ENCODE measurements at places on chromosomes 5 and 9.

DNA sequence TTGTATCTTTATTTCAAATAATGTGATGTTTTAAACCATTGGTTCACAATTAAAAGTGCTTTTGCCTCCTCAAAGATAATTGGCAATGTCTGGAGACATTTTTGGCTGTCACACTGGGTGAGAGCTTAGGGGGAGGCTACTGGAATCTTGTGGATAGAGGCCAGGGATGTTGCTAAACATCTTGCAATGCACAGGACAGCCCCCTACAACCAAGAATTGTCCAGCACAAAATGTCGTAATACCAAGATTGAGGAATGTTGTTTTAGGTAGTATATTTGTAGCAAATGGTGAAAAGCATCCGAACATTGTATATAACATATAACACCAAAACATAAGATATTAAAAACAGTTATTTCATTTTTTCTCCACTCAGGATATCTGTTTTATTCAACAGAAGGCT, 99.8 kb downstream of the SLC44A1 start:
- DNase-seq: no peak

DNA sequence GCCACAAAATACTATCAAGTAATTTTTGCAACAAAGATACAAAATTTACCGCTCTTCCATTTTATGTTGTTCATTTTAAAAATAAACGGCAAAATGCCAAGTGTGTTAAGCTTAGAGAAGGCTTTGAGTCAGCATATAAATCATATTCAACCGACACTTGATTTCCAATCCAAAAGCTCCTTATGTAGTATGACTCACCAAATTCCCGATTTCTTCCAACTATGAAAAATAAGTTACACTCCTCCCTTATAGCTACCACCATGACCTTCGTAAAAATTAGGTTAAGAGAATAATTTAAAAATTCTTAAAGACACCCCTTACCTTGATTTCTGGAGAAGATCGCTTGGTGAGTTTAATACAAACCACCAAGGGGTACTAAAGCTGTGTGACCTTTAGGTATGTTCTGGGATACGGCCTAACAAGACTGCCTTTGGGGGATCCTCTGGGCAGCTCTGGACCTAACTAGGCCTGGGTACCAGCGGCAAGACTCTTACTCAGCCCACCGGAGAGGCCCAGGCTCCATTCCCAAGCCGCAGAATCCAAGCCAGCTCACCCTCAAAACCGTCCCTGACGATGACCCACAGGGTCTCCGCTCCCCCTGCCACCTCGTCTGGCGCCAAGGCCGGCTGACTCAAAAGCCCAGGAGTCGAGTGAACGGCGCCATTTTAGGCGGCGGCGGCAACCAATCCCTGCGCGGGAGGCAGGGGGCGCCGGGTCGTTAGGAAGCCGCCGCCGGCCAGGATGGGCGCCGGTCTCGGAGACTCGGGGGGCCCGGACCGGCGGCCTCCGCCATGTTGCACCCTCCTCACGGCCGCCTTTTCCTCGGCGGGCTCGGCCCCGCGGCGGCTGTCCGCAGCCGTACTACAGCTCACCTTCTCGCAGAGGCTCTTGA, 739 bp downstream of the PPP2CA start:
- no peak for DNase-seq

- DNase-seq: no peak
Measured at GRCh38 chr9:111167341-111167740, 129.1 kb upstream of the LPAR1 start.

DNA sequence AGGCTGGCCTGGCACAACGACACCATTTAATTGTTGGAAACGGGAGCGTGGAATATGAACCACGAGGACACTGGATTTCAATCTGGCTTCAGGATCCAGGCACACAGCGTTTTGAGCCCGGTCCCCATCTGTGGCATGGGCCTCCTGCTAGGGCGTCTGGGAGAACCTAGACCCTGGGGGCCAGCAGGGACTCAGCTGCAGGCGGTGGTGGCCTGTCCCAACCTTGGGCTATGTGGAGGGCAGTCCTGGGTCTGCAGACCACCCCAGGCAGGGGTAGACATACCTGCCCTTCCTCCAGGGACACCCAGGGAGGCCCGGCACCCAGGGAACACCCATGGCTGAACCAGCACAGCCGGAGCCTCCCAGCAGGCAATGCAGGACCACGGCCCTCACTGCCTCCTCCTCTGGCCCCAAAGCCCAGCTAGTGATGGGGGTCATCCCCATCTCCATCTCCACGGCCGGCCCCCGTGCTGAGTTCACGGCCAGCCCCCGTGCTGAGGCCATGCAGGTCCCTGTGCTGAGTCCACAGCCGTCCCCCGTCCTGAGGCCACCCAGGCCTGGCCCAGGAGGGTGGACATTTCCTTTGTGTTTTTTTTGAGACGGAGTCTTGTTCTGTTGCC, 18.5 kb upstream of the UBAC1 start:
- no peak for DNase-seq

GRCh38 chr5:2193142-2193541, 310.4 kb upstream of the IRX4 start:
- DNase-seq: no peak

DNA sequence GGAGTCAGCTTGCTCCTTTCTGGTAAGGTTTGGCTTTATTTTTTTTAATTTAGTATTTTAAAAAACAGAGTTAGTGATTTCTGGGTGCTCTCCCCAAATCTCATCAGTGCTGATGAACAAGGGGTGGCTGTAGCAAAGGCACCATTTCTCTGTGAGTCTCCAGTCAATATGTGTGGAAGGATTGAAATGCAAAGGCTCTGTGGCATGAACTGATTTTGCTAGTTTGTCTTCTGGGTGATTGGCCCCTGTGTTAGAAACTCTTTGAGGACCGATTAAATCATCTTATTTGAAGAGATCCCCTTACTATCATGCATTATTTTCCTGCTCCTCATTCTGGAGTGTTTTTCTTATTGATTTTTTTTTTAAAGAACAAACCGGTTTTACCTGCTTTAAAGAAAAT, 596 bp downstream of the TEK start:
- DNase-seq: no peak

GRCh38 chr9:124830593-124830992, 22.7 kb upstream of the WDR38 start:
- no peak for DNase-seq

- peak; percentile 17 for DNase-seq
Measured at GRCh38 chr9:129382281-129383018, 204.4 kb upstream of the IER5L start.

- no peak for DNase-seq
Measured at GRCh38 chr9:129070696-129071525, 10.0 kb upstream of the DOLPP1 start.

- no peak for DNase-seq
Measured at GRCh38 chr5:157568222-157568621, 7.4 kb downstream of the ADAM19 start.

DNA sequence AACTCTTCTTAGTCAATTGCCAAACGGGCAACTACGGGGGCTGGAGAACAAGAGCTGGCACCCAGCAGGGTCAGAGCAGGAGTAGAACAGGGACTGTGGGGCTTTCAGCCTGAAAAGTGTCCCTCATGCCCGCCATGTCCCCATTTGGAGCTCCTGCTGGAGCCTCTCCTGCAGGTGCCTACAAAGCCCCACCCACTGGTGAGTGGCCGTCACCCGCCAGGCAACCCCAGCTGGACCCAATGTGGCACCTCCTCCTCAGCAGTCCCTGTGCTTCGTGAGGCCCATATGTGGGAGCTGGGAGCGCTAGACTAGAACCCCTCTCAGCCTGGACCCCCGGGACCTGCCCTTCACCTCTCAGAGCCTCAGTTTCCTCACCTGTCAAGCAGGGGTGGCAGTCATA, 40.9 kb downstream of the VAV2 start:
- DNase-seq: no peak

DNA sequence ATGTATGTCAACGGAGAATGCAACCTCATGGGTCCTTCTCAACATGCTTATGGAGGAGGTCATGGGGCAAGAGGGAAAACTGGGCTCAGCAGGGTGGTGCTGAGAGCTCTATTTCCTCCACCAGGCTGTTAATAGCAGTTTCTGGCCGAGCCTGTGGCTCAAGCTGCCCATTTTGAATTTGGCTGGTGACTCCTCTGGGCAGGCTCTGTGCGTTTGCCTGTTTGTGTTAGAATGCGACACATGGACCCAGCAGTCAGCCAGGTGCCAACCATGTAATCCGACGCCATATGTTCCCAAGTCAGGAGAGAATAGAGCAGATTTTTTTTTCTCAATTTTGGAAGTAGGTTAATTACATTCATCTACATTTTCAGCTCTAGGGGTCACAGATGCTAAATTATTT, 387.7 kb upstream of the CLINT1 start:
- DNase-seq: no peak

- DNase-seq: no peak
Measured at GRCh38 chr5:4383102-4383501, 757.0 kb upstream of the ADAMTS16 start.

DNA sequence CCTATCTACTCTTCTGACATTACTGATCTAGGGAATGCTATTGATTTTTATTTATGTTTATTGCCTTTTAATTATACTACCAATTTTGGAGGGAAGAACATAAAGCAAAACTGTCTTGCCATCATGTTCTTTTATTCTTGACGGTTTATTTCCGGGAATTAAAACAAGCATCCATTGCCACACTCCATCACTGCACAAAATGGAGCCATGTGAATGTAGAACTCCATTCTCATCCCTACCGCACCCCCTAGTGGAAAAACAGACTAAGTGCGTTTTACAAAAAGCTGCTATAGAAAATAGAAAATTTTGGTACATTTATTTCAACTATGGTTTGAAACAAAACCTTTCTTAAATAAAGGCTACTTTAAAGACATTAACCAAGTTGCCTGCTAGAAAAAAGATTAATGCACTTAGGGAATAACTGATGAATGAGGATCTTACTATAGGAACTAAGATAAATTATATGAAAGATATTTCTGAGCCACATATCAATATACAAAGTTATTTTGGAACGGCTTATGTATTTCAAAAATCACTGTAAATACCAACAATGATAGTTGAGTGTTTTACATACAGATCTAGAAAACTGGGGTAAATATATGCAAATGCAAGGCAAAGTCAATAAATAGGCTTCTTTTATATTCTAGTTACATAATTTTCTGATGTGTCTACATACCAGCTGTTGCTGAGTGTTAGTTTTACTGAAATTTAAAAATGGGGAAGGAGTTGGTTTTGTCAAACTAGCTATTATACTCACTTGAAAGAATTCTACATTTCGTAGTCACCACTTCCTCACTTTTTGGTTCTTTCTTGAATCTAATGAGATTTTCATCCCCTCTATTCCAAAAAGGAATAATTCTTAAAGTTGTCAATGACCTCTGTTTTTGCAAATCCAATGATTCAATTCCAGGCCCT, 26.5 kb downstream of the OXCT1 start:
- DNase-seq: peak; percentile 5

GRCh38 chr5:66814146-66814991, 218.2 kb downstream of the MAST4 start:
- DNase-seq: no peak

DNA sequence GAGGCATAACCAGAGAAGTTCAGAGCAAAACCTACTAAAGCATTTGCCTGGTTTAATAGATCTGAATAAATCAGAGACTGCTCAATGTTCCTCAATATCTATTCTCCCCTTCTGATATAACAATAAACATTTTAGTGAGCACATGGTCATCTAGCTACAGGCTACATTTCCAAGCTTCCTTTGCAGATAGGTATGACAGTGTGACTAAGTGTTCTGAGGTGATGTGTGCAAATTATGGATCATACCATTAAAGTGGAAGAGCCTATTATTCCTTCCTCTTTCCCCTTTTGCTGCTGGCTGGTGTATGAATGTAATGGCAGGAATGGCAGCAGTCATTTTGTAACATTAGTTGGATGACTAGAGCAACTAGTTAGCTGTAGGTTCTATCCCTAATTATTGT, 285.8 kb upstream of the RASA1 start:
- no peak for DNase-seq

DNA sequence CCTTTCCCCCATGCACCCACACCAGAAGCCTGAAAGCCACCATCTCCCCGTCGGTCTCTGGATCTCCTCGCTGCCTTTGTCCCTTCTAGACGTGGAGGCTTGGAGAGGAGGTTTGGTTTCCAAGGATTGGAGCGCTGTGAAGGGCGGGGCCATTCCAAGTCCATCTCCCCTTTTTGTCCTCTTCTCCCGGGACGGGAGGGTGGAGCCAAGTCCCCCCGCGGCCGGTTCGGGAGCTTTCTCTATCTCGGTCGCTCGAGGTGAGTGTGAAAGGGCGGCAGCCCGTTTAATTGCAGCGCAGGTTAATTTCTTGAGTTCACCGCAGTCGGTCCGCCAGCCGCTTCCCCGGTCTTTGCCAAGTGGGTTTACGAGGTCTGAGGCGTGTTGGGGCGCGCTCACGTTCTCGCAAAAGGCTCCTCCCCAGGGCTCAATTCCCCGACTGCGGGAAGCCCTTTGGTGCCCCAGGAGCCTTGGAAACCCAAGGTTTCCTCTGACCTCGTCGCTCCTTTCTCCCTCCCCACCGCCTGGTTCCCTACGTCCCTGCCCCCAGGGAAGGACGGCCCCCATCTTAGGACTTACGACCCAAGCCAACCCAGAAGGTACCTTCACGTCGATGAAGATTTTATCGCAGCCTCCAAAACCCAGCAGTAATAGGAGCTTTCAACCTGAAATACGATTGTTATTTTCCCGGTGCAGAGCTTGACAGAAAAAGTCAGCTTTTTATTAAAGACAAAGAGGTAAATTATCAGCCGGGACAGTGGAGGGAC, 2.8 kb upstream of the ZNF462 start:
- DNase-seq: no peak

DNA sequence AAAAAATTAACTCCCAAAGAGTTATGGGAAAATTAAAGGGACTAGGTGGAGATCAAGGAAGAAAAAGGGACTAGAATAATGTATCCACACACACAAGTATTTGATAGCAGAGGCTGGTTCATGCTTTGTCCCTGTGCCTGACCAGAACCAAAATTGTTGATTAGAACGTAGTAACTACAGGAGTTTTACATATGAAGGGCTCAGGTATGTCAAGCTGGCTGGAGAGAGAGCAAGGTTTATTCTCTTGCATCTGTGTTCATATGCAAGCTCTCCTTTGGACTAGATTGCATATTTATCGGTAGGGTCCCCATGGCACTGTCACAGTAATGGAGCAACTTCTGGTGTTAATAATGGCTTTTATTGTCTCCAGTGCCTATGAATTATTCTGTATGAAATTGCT, 239.9 kb upstream of the TRPM3 start:
- DNase-seq: no peak

- DNase-seq: no peak
Measured at GRCh38 chr5:116446356-116447005, 128.1 kb downstream of the SEMA6A start.

GRCh38 chr9:21684831-21685362, 117.5 kb upstream of the MTAP start:
- no peak for DNase-seq

GRCh38 chr9:121773954-121774714, 122.7 kb downstream of the DAB2IP start:
- DNase-seq: no peak

GRCh38 chr9:126463426-126463825, 136.8 kb downstream of the MVB12B start:
- no peak for DNase-seq

DNA sequence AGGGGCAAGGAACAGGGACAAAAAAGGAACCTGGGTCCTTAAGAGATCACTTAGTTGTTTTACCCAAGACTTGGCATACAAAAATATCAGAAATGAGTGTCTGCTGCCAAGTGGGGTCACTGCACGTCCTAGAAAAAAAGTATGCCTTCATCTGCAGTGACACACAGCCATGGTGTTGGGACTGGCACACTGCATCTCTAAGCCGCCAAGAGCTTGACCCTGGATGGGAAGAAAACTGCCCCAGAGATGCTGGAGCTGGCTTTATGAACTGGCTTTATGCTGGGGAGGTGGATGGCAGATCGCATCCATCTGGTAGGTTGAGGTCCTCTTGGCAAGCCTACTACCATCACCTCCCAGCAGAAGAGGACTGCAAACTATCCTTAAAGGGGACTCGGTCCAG, 51.7 kb downstream of the IRF1 start:
- no peak for DNase-seq
